Activated T-cell treated with anti-CD3 and anti-CD28 coated beads for 48 hours (primary cell): ENCODE measurements at places on chromosomes 13 and 19.

- DNase-seq = no peak
Observed at GRCh38 chr19:49573009-49573408, 7.3 kb downstream of the NOSIP start.

DNA sequence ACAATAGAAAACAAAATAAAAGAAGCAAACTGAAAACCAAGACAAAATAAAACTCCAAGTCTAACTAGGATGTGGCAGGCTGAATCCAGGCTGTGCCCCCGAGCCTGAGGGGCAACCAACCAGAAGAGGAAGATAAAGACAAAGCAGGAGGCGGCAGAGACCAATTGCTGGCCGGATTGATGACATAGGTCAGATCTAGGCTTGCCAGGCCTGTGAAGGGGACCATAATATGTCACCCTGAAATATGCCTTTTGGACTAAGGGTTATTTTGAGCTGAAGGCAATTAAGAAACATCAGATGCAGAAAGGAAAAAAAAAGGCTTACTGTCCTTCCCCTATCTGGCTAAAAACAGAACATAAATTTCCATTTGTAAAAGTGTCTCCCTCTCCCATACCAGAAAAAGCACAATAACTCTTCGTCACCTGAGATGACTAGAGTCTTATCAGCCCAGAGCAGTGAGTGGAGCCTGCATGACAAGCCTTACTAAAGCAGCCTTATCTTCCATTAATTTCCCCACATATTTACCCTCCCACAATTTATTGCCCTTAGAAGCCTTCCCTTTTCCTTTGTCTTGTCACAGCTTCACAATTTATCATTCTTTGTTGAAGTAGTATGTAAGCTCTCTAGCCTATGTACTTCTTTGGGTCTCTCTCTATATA lies 22.8 kb downstream of the ATP8A2 start:
- no peak for DNase-seq

DNA sequence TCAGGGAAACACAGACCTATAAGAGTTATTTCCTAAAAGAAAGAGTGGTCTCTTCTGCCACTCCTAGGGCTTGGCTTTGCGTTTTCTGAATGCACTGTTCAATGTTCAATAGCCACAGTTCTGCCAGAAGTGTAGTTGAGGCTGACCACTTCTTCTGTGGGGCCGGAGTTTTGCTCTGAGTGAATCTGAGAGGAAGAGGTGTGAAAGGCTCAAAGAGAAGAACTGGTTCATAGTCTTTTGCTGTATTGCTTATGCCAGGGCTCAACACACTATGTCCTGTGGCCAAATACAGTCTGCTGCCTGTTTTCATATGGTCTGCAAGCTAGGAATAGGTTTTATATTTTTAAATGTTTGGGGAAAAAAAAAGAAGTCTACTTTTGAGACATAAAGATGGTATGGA lies 128.2 kb downstream of the STOML3 start:
- no peak for DNase-seq

GRCh38 chr13:28755546-28755870 lies 36.7 kb upstream of the SLC46A3 start:
- no peak for DNase-seq

DNA sequence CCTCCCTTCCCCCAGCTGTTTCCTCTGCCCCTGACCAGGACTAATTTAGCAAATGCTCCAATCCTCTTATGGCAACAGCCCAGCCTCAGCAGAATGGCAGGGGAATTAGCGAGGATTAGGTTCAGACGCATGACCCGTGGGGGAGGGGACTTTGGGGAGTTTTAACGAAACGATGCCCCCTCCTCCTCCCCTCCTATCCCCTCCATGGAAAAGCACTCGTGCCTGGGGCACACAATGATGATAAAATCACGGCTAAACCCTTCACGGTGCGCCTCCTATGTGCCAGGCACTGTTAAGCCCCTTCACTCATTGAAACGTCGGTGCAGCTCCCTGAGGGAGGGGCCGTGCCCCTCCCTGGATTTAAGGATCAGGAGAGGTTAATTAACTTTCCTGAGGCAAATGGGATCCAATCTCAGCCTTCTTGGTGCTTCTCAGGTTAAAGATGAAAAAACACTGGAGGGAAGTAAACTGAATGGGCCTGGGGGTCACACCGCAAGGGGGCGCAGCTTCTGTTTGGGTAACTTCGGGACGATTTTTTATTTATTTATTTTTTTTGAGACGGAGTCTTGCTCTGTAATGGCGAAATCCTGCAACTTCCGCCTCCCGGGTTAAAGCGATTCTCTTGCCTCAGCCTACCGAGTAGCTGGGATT lies 10.1 kb upstream of the TPRX2 start:
- peak; percentile 25 for DNase-seq

- DNase-seq = peak; percentile 53
Observed at GRCh38 chr19:48290771-48291488, 21.0 kb downstream of the ZNF114 start.

DNA sequence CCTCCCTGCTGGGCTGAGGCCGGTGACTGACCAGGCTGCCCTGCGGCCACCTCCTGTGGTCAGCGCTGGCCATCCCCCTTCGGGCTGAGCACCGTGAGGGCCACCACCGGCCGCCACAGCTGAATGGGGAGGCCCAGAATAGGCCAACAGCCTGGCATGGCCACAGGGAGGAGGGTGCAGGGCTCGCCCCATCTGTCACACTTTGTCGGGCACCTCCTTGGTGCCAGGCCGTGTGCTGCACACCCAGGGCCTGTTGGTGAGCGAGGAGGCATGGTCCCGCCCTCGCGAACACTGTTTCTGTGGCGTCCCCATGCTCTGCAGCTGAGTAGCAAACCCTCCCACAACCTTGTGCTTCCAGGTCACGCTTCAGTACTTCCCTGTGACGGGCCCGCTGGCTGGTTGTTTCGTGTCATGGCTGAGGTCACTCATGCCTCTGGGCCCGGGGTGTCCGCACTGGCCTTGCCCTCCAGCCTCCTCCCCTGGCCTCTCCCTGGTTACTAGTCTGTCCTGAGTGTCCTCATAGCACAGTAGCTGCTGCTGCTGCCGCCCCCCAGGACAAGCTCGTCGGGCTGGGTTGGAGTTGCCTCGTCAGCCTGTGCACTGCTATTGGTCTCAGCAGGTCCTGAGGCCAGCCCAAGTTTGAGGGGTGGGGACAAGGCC lies 15.2 kb downstream of the EPN1 start:
- DNase-seq = no peak

- DNase-seq = no peak
Observed at GRCh38 chr13:107217251-107217650, 649.3 kb upstream of the ARGLU1 start.

GRCh38 chr13:35482527-35482926 lies 6.0 kb upstream of the MAB21L1 start:
- DNase-seq = no peak

DNA sequence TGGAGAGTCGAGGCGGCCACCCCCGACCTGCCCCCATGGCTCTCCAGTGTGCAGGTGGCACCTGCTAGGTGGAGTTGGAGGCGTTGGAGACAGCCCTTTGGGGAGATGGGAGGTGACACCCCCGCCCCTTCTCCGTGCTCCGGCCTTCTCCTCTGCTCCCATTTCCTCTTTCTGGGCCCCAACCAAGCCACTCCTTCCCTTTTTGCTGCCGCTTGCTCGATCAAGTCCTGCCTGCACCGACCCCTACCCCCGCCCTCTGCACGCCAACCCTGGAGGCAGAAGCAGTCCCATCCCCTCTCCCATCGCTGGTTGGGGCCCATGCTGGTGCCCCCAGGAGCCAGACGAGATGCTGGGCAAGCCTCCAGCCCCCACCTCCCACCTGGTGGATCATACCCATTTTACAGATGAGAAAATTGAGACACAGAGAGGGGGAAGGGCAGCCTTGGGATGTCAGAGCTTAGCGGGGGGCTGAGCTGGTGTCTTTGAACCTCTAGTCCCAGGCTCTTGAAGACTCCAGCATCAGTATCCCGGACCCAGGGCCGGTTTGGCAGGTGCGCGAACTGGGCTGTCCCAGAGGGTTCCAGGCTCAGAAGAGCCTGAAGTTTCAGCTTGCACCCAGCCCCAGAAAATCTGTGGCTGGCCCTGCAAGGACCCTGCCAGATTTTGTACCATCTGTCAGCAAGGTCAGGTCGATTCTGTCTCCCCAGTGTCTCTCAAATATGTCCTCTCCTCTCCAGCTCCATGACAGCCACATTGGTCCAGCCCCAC lies 10.3 kb downstream of the GNA15 start:
- no peak for DNase-seq

GRCh38 chr13:19737844-19738557 lies 44.7 kb downstream of the PSPC1 start:
- DNase-seq = no peak

GRCh38 chr13:100633461-100633860 lies 41.1 kb downstream of the TMTC4 start:
- no peak for DNase-seq

- DNase-seq = no peak
Observed at GRCh38 chr13:90355162-90355751, 992.2 kb upstream of the MIR17HG start.

DNA sequence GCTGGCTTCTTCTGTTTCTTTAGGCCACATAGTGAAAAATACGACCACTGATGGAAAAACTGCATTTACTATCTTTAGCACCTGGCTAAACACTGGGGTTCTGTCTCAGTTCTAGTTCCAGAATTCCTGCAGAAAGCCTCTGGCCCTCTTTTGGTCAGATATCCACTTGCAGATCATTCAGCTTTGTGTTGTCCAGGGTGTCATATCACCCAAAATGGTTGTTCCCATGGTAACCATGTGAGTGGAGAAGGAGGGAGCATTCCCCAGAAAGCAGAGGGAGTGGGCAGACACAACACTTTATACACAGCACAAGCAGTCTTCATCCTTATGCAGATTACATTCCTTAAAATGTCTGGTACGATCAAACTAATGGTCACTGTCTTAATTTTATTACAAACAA lies 73.5 kb downstream of the CAB39L start:
- no peak for DNase-seq

- no peak for DNase-seq
Observed at GRCh38 chr13:45508776-45509175, 44.0 kb downstream of the COG3 start.
